ENCODE measurements at places on chromosomes 6 and 20.

GRCh38 chr20:35370751-35371150 lies 41.0 kb downstream of the UQCC1 start:
- no peak for DNase-seq

GRCh38 chr6:16849280-16849987 lies 88.2 kb upstream of the ATXN1 start:
- DNase-seq: no peak

DNA sequence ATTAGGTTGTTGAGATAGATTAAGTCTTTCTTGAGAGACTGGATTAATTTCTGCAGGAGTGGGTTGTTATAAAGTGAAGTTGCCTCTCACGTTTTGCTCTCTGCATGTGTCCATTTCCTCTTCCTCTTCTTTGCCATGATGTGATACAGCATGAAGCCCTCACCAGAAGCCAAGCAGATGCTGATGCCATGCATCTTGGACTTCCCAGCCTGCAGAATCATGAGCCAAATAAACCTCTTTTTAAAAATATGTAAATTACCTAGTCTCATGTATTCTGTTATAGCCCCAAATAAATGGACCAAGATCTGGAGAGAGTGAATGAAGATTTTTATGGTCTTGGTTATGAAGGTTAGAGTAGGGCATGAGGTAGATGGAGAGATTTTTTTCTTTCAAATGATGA lies 111.6 kb upstream of the MAN1A1 start:
- DNase-seq: no peak

- DNase-seq: no peak
Observed at GRCh38 chr6:30150671-30151395, 10.2 kb downstream of the TRIM10 start.

GRCh38 chr6:24374612-24375011 lies 16.8 kb upstream of the DCDC2 start:
- no peak for DNase-seq

DNA sequence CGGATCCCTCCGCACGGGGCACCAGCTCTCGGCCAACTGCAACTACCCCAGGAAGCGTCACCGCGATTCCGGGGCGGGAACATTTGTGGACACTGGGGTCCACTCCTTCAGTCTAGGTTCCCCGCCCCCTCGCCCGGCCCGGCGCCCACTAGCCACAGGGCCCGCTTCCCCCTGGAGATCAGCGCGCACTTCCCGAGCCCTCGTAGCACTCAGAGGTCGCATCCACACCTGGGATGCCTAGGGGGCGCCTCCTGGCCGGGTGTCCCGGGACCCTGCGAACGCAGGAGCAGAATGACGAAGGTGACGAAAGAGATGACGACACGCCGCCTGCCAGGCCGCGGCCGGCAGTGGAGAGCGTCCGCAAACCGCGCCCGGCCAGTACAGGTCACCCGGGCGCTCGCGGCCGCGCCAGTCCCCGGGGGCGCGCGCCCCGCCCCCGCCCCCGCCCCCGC lies 309 bp upstream of the AIG1 start:
- DNase-seq: peak; percentile 74

DNA sequence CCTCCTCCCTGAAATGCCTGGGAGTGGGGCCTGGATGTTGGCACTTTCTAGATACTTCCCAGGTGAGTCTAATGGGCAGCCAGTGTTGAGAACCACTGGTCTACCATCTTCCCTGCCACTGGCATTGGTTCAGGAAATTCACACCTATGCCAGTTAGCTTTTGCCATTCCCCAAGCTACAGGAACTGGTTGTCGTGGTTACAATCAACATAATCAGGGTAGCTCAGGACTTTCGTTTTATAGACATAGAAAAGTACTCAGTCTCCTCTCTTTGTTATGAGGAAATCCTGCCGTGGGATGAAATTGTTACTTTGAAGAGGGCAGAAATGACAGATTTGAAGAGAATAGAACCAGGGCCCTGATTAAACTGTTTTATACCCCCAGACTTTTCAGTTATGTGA lies 127.9 kb upstream of the FOXO3 start:
- no peak for DNase-seq

GRCh38 chr6:10521104-10521808 lies at the start of gene GCNT2:
Gene GCNT2, plus strand, starts transcription at chr6:10521351. Its CDS starts 7,561 bp downstream, at chr6:10528912.
- DNase-seq: no peak

- no peak for DNase-seq
Observed at GRCh38 chr20:38133680-38134426, 31.2 kb downstream of the TGM2 start.

DNA sequence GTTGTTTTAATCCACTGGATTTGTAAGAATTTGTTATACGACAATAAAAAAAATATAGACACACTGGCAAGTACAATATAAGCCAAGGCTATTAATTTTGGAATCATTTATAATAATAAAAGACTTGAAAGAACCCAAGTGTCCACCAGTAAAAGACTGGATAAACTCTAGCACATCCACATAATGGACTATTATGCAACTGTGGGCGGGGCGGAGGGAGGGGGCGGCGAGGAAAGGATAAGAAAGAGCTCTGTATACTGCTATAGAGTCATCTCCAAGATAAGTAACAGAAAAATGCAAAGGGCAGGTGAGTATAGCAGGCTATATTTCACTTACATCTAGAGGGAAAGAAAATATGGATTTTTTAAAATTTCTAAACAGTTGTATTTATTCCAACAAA lies 123.3 kb downstream of the TBC1D32 start:
- DNase-seq: no peak

GRCh38 chr20:51542033-51542570 lies 417 bp downstream of the NFATC2 start:
- DNase-seq: peak; percentile 66

DNA sequence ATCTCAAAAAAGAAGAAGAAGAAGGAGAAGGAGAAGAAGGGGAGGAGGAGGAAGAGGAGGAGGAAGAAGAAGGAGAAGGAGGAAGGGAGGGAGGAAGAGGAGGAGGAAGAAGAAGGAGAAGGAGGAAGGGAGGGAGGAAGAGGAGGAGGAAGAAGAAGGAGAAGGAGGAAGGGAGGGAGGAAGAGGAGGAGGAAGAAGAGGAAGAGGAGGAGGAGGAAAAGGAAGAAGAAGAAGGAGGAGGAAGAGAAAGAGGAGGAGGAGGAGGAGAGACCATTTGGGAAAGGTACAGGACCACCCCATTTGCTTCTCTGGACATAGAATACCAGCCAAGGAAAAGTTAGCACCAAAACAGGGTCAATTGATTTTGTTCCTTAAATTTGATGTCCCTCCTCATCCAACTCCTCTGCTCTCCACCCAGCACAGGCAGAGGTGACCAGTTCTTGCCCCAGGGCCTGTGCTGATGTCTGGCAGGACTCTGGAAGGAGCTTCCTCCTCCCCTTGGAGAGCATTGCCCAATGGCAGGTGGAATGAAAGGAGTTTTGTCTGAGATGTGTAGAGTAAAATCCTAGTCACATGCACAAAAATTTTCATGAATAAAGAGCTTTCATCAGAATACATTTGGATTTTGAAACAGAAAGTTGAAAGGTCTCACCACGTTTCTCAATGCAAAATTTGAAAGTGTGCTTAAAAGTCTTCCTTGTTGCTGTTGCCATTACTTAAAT lies 182.9 kb downstream of the LY86 start:
- no peak for DNase-seq

DNA sequence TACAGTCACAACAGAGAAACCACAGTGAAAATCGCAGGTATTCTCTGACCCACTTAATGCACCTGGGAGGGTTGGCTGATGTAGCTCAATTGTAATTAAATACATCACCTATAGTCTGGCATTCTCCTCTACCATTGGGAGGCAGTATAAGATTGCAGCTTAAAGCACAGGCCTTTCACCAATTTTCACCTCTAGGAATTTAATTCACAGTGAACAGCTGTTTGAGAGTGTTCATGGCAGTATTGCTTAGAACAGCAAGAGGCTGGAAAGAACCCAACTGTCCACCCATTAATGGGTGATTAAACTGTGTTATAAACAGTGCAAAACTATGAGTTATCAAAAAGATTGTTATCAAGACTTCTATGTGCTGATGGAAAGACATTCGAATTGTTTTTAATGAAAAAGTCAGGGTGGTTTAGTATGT lies 2.0 kb downstream of the EDEM2 start:
- DNase-seq: peak; percentile 36

DNA sequence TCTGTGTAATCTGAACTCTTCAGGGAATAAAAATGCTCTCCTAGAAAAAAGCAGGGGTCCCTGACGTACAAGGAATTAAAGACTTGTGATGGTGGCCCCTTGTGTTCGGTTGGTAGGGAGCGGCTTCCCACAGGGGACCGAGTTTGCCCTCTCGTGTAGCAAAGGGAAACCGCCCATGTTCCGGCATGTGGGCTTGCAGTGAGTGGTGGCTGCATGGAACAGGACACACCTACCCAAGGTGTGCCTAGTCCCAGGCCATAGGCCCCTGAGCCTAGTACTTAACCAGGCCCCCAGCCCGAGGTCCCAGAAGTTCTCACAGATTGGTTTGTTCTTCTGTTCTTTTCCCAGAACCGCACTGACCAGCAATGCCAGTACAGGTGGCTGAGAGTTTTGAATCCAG lies 15.5 kb downstream of the MYBL2 start:
- no peak for DNase-seq

DNA sequence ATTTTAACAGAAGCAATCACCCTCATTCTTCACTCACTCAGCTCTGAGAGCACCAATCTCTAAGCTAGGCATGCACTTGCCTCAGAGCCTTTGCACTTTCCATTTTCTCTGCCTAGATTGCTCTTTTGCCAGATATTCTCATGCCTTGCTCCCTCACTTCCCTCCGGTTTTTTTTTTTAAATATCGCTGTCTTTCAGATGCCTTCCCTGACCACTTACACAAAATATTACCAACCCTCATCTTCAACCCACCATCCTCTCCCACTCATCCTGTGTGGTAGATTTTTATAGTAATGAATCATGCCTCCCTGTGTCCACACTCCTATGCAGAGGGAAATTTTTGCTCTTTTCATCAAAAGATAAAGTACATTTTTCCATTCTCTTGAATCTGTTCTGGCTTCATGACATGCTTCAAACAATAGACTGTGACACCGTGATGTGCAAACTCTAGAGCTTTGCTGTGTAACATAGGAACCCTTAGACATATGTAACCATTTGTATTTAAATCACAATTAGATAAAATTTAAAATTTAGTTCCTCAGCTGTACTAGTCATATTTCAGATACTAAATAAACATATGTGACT lies 437.1 kb downstream of the UTRN start:
- DNase-seq: no peak

DNA sequence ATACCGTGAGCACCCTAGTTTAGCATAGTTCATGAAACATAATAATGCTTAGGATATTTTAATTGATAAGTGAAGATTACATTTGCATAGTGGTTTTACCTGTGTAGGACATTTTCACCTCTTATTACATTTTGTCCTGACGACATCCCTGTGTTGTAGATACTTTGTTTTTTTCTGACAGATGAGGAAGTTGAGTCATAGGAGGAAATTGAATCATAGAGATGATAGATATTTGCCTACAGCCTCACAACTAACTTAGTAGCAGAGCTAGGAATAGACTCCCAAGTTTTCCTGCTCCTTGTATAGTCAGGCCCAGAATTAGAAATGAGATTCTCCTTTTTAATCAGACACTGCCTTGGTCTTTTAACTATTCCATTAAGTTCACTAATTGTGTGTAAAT lies 100.5 kb upstream of the SUPT3H start:
- DNase-seq: no peak

DNA sequence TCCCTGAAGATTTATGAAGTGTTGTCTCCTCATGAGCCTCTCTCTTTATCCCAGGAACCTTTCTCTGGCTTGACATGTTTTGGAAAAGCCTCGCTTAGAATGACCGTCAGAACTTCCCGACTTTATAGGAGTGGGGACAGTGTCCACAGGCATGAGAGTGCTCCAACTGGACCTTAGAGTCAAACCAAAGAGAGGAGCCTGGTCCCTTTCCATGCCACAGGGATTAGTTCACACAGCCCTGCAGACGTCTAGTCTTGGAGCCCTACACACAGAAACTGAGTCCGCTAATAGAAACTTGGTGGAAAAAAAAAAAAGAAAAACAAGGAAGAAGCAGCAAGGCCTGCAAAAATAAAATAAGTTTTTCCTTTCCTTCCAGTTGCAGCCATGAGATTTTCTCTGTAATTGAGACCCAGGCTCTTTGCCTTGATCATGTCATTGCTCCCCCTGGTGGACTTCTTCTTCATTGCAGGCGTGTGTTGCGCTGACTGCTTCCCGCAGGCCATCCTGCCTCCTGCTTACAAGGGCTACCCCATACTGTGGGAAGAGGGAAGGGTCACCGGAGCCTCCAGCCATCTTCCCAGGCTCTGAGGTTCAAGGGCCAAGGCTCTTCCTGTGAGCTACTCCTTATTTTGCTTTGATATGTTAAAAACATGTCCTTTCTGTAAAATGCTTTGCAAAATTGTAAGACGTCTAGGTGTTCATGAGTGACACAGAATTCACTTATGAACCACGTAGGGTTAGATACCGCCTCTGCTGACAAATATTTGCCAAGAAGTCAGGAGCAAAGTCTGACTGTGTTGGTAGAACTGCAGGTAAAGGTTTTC lies 201.0 kb downstream of the UST start:
- DNase-seq: peak; percentile 74

GRCh38 chr6:43303751-43304331 lies 4.8 kb downstream of the CRIP3 start:
- no peak for DNase-seq

DNA sequence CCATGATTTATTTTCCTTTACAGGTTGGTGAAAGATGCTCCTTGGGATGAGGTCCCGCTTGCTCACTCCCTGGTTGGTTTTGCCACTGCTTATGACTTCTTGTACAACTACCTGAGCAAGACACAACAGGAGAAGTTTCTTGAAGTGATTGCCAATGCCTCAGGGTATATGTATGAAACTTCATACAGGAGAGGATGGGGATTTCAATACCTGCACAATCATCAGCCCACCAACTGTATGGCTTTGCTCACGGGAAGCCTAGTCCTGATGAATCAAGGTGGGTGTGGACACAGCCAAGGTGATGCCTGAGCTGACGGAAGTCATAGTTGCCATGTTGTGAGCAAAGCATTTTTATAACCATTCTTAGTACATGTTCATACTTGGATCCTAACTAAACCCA lies 34.6 kb upstream of the CALHM6 start:
- no peak for DNase-seq

GRCh38 chr20:31790401-31790800 lies 28.8 kb upstream of the MYLK2 start:
- no peak for DNase-seq

- DNase-seq: peak; percentile 49
Observed at GRCh38 chr6:30013291-30013922, 47.7 kb upstream of the POLR1H start.

DNA sequence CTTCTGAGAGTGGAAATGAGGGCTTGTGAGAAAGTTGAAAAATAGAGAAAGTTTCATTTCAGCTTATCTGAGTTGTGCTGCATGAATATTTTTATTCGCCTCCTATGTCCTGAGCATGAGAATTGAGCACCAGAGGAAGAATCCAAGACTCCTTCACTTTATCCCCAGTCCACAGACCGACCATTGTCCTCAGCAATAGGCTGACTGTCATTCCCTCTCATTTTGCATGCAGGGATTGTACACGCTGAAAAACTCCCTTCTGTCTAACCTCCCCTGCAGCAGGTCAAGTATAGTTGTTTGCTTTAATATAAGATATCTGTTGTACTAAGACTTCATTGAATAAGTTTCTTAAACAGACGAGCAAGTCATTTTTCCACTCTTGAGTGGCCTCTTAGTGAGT lies 437.6 kb downstream of the PRKN start:
- DNase-seq: no peak

All from effector memory CD8-positive, alpha-beta T cell (primary cell).